WTC11 (cell line): ENCODE measurements at places on chromosomes 3 and 15.
A peak's percentile ranks its signal among the peaks of the same experiment; 100 is the strongest.

DNA sequence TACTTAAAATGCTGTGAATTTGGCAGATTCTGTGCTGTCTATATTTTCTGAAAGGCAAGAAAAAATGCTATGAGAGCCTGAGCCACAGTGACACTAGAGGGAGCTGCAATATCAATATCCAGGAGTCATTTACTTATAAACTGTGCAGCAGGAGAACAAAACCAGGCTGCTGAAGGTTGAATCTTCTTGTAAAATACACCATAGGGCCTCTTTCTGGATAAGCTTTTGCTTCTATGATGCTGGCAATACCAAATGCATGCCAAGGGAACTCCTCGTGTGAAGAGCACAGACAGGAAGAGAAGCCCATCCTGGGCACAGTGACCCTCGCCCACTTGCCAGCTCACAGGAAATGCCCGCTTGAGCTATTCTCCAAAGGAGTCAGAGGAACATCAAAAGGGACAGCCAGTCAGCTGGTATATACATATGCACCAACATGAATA, 48.0 kb upstream of the TSPAN3 start:
- DNase-seq, result no peak

GRCh38 chr3:173529062-173529711, 131.6 kb downstream of the NLGN1 start:
- peak; percentile 44 for DNase-seq

DNA sequence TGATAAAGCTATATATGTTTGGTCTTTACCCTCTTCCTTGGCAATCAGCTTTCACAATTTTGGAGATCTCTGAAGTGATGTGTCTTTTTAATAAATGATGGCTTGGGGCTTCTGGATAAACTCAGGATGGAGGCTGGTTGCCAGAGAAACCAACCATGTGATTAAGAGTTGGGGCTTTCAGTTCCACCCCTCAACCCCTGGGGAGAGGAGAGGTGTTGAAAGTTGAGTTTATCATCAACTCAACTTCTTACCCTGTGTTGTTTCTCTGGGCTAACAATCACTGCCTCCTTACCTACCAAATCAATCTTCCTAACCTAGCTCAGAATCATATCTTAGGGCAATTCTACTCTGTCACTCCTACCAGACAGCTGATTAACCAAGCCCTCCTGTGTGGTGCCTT, 735.8 kb downstream of the ZPLD1 start:
- no peak for DNase-seq

- DNase-seq, result no peak
Measured at GRCh38 chr3:28252001-28252431, 10.6 kb downstream of the CMC1 start.

DNA sequence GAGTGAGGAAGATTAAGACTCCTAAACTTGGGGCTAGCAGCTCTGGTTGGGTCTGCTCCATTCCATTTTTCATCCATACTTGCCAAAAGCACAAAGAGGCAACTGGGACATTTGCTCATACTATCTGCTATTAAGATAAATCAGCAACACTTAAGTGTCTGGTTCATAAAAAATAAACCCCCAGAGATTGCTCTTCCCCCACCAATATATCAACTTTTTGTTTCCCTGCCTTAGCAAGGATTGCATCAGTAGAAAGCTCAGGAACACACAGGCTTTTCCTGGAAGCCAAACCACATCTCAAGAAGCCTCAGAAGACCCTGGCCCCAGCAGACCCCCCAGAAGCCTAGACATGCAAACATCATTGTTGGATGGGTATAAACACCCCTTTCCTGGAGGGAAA, 232.4 kb upstream of the WNT5A start:
- no peak for DNase-seq
